Suprapubic skin (tissue), 4 donors: ENCODE measurements at places on chromosomes 16 and 17.

GRCh38 chr17:28372945-28373274, 1.4 kb downstream of the SARM1 start:
- no peak for DNase-seq
- no peaks in the 10 kb centered on the region for H3K27me3 ChIP-seq

DNA sequence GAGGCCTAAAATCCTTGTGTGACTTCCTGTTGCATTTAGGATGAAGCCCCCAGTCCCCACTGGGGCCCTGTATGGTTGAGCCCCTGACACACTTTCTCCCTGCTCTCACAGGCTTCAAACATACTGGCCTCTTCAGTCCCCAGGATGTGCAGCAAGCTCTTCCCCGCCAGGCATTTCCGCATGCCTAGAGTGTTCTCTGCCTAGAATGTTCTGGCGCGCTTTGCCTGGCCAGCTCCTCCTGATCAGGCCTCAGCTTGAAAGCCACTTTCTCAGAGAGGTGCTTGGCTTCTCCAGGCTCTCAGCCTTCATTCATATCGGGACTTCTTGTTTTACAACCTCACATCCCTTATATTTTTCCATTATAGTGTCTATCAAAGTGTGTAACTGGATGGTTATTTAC, 123.7 kb downstream of the SPACA3 start:
- H3K27me3 ChIP-seq, result peaks cover 14% of the 10 kb centered on the region
- H3K4me1 ChIP-seq, result peaks cover 5% of the 10 kb centered on the region
- no peak for DNase-seq
- no peaks in the 10 kb centered on the region for H3K36me3 ChIP-seq
- no peak overlapping the region for H3K4me3 ChIP-seq

- peaks cover 6% of the 10 kb centered on the region for H3K4me1 ChIP-seq
- no peak overlapping the region for H3K4me3 ChIP-seq
- no peaks in the 10 kb centered on the region for H3K36me3 ChIP-seq
- no peak overlapping the region for H3K27ac ChIP-seq
- DNase-seq, result no peak
Observed at GRCh38 chr17:7060165-7060891, 16.4 kb upstream of the SLC16A11 start.

DNA sequence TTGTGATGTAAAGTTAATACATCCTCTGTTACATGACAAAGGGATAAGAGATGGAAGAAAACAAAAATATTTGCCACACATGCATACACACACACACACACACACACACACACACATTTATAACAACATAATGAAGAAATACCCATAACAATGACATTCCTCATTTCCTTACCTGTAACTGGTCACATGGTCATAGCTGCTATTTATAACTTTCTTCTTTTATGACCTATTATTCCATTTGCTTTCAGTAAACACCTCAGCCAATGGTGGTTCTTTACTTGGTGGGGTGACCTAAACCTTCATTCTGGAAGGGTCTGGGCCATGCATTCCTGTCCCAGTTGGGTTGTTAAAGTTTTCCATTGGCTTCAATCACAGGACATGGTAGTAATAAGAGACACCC, 5.3 kb downstream of the MT2A start:
- no peak overlapping the region for H3K4me3 ChIP-seq
- peaks cover 45% of the 10 kb centered on the region for H3K4me1 ChIP-seq
- H3K27me3 ChIP-seq, result no peaks in the 10 kb centered on the region
- no peaks in the 10 kb centered on the region for H3K36me3 ChIP-seq

DNA sequence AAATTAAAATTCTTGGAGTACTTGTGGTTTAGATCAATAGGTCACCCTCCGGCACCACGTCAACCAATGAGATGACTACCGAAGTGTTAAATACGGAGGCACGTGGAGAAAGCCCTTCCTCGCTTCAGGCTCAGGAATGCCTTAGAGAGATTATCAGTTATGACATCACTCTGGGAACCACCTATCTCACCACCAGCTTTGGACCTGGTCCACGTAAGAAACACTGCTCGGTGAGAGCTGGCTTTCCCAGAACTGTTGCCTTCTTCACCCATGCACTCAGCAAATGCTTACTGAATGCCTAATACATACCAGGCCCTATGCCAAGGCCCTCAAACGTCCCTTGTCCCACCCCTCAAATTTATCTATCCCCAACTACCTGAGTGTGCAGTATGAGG, 71.3 kb downstream of the SMG6 start:
- peak overlapping the region; percentile 29 for H3K27ac ChIP-seq
- no peak for DNase-seq
- H3K27me3 ChIP-seq, result no peaks in the 10 kb centered on the region
- H3K36me3 ChIP-seq, result peaks cover 13% of the 10 kb centered on the region
- no peak overlapping the region for H3K4me3 ChIP-seq

DNA sequence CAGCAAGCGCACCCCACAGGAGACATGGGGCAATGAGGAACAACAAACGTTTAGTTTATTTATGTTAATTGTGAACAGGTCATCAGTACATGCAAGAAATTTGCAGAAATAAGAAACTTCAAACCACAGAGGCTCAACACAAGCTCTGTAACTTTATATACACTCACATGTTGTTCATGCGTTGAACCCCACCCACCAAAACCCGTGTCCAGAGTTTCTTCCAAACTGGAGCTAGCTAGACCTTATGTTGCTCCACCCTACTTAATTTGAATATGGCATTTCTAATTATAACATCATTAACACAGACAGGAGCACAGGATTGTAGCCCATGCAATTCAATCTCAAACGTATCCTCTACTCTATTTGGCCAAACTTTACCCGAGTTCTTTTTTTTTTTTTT, 192.1 kb downstream of the ZNF18 start:
- H3K4me3 ChIP-seq, result no peak overlapping the region
- no peak overlapping the region for H3K27ac ChIP-seq
- no peaks in the 10 kb centered on the region for H3K4me1 ChIP-seq
- no peaks in the 10 kb centered on the region for H3K36me3 ChIP-seq
- H3K27me3 ChIP-seq, result no peaks in the 10 kb centered on the region
- DNase-seq, result no peak

- no peak for DNase-seq
- no peak overlapping the region for H3K27ac ChIP-seq
- H3K4me3 ChIP-seq, result no peak overlapping the region
- no peaks in the 10 kb centered on the region for H3K4me1 ChIP-seq
- H3K36me3 ChIP-seq, result no peaks in the 10 kb centered on the region
Observed at GRCh38 chr17:79298799-79299198, 224.2 kb downstream of the ENGASE start.

DNA sequence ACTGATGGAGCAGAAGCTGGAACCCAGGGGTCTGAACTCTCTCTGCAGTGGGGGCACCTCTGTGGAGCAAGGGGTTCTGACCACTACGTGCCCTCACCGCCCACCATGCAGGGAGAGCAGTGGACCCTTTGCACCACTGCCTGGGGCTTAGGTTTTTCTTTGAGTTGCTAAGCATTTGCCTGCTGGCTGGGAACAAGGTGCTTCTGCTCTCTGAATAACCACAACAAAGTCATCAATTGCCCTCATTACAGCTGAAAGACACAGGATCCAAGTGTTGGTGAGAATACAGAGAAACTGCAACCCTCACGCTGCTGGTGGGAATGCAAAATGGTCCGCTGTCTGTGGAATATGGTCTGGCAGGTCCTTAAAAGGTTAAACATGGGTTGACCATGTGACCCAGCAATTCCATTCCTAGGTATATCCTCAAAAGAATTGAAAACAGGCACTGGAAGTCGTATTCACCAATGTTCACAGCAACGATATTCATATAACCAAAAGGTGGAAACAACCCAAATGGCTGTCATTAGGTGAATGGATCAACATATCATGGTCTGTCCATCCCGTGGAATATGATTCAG, 22.8 kb downstream of the NLRC3 start:
- no peaks in the 10 kb centered on the region for H3K4me1 ChIP-seq
- no peaks in the 10 kb centered on the region for H3K36me3 ChIP-seq
- no peak overlapping the region for H3K27ac ChIP-seq
- no peak overlapping the region for H3K4me3 ChIP-seq

- no peaks in the 10 kb centered on the region for H3K36me3 ChIP-seq
- DNase-seq, result peak; percentile 74
- no peaks in the 10 kb centered on the region for H3K27me3 ChIP-seq
Observed at GRCh38 chr16:3879258-3879886, 1.1 kb downstream of the CREBBP start.

DNA sequence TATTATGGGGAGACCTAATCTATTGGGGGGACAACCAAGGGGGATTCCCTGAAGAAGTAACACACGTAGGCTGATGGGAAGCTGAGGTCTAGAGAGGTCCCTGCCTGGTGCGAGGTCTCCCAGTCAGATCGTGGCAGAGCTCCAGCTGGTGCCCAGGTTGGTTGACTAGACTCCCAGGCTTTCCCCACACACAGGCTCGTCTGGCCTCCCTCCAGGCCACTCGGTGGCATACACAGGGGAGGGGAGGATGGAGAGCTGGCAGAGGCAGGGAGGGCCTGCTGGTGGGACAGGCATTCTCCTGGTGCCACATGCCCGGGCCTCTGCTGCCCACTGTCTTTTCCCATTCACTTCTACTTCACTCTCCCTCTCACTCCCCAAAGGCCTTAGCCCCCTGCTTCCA, 8.5 kb upstream of the SOCS3 start:
- H3K27me3 ChIP-seq, result no peaks in the 10 kb centered on the region
- peaks cover 16% of the 10 kb centered on the region for H3K4me1 ChIP-seq
- H3K27ac ChIP-seq, result no peak overlapping the region
- H3K4me3 ChIP-seq, result no peak overlapping the region
- no peaks in the 10 kb centered on the region for H3K36me3 ChIP-seq
- no peak for DNase-seq

DNA sequence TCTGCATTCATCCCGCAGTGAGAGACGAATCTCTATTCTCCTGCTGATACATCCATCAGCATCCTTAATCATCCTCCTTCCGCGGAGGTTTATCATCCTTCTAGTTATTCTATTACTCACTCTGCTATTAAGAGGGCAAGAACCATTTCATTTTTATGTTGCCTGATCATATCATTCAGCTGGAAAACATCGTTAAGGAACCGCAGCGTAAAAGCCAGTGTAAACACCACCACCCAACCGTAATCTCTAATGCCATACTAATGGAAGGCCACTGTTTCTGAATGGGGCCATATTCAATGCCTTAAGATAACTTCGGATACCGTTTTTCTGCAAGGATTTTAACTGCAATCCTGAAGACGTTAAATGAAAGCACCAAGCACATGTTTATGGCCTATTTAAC, 36.7 kb upstream of the ERCC4 start:
- H3K27me3 ChIP-seq, result peaks cover 10% of the 10 kb centered on the region
- no peak for DNase-seq
- no peak overlapping the region for H3K27ac ChIP-seq

DNA sequence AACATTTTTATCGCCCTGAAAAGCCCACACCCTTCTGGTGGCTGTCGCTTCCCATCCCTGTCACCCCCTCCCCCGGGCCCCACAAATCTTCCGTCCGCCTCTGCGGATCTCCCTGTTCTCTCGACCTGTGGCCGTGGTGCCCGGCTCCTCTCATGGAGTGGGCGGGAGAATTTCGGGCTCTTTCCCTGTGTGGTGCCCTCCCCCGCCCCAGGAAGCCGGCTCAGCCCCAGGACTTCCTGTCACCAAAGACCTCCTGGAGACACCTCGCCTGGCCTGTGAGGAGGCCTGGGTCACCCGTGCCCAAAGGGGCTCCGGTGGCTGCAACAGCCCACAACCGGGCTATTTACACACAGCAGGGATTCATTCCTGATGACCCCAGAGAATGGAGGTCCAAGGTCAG, 26.1 kb upstream of the UBE2I start:
- H3K36me3 ChIP-seq, result no peaks in the 10 kb centered on the region
- DNase-seq, result peak; percentile 40
- H3K4me1 ChIP-seq, result peaks cover 5% of the 10 kb centered on the region

- H3K27me3 ChIP-seq, result no peaks in the 10 kb centered on the region
- H3K27ac ChIP-seq, result peak overlapping the region; percentile 39
- H3K36me3 ChIP-seq, result no peaks in the 10 kb centered on the region
Observed at GRCh38 chr17:74235040-74235581, 21.7 kb downstream of the TTYH2 start.
